Left cardiac atrium (tissue), 4 donors: ENCODE measurements at places on chromosomes 3 and 15.
A peak's percentile ranks its signal among the peaks of the same experiment; 100 is the strongest.

DNA sequence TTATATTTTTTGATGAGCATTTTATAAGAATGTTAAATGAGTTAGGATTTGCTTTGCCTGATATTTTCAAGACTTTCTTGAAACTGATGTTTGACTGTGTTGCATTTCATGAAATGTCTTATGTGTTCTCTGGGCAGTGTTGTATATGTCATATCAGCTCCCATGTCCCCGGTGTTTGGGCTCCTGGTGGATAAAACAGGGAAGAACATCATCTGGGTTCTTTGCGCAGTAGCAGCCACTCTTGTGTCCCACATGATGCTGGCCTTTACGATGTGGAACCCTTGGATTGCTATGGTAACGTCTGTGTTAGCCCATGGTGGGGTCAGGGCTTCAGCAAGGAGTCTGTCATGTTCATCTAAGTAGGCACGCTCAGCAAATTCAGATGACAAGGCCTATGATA is 20.0 kb downstream of the MFSD1 start:
- DNase-seq: no peak

DNA sequence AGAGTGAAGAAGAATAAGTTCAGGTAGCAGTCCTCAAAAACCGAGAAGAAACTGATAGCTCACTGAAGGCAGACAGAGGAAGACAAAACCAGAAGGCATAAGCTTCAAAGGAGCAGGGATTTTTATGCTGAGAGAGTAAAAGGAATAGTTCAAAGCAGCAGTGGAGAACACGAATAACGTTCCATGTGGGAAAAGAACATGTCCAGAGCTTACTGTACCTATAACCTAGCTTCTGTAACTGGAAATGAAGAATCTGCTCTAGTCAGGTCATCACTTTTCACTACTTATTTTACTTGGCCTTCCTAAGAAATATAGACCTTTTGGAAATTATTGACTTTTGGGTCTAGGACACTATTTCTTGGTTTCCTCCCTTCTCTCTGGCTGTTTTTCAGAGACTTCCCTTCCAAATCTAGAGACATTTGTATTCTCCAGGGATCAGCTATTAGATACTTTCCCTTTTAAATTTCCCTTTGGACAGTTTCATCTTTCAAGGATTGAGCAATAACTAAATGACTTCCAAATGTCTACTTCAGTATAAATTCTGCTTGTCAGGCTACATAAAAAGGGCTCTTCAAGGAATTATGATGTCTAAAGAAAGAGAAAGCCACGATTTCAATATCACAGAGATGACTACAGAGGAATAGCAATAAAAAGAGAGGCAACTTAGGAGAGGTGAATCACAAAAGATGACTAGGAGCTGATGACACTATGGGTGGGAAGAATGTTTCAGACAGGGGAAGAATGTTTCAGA is 46.7 kb downstream of the UBE3A start:
- no peak for DNase-seq

- no peak for DNase-seq
Measured at GRCh38 chr3:126900859-126901540, 81.9 kb upstream of the PLXNA1 start.

GRCh38 chr15:63626955-63627354 is 29.8 kb downstream of the FBXL22 start:
- DNase-seq: no peak

DNA sequence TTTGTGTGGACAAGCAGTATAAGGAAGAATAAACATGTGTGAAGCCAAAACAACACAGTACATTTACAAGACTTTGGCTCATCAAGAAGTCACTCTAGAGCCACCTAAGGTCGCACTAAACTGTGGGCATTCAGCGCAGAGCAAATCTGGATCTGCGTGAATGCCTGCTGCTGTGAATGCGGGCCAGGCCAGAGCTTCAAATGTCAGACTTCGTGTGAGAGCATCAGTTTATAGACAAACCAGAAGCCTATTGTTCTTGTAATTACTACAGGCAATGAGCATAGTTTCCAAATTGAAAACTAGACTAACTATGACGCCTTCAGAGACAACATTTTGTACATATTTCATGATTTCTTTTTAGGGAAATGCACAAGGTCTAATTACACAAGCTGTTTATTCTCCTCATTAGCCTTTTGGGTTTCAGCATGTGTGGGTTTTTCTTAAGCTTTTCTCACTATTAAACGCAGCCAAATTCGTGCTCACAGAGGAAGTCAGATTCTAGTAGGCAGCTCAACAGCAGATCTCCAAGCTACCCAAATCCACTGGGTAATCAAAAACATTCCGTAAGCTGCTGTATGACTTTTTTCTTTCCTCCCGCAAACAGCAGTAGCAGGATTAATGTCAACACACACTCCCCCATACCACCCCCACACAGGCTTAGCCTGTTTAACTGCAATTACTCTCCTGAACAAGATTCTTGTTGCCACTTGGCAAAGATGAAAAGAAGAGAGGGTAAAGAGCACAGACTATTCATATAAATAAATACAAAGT is 84.5 kb upstream of the SETMAR start:
- DNase-seq: no peak

GRCh38 chr3:183064475-183064874 is 34.8 kb downstream of the MCCC1 start:
- no peak for DNase-seq

DNA sequence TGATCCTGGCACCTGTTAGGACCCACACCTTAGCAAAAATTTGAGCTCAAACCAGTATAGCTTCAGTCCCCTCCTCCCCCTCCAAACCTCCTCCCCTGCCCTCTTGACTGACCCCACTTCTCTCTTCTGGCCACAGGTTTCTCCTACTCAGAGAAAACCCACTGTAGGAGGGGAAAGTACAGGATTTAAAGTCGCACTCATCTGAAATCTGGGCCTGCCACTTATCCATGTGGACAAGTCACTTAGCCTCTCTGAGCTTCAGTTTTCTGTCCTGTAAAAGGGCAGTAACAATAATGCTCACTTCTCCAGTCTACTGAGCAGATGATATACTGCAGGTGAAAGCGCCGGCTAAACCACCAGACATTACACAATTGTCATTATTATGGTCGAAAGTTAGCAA is 142.7 kb downstream of the MEGF11 start:
- no peak for DNase-seq

- no peak for DNase-seq
Measured at GRCh38 chr15:60626051-60626450, 147.1 kb upstream of the ICE2 start.

GRCh38 chr3:170128259-170128976 is 53.1 kb downstream of the PHC3 start:
- DNase-seq: no peak

DNA sequence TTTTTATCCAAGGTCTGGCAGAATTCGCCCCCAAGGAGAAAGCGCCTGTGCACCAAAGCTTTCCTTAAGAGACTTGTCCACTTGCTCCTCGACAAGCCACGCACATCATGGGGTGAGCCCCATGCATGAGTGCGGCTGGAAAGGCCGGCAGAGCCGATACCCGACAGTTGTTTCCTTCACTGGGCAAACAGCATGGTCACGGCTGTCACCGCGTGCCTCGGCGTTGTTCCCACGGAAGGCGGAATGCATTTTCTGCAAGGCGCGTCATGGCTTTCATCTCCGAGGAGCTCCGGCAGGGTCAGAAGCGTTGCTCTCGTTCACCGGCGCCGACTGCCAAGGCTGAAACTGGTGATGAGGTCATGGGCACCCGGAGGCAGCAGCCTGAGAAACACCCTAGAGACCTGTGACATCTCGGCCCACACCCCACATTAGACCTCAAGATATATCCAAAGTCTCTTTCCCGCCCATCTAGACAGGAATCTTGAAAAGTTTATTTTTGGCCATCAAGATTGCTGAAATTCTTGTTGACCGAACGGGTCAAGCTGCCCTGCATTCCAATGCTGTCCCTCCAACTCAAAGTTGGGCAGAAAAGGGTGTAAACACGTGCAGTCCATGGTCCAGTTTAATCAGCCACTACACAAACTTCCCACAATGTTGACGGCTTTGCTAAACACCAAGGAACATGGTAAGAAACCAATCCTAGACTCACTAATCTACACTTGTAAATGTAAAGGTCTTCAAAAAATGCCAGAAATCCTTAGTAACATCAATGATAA is 604 bp upstream of the TJP1 start:
- peak; percentile 80 for DNase-seq

- DNase-seq: peak; percentile 37
Measured at GRCh38 chr3:61601831-61602230, 40.5 kb downstream of the PTPRG start.

GRCh38 chr15:35304389-35304788 is 219.3 kb upstream of the NANOGP8 start:
- no peak for DNase-seq

DNA sequence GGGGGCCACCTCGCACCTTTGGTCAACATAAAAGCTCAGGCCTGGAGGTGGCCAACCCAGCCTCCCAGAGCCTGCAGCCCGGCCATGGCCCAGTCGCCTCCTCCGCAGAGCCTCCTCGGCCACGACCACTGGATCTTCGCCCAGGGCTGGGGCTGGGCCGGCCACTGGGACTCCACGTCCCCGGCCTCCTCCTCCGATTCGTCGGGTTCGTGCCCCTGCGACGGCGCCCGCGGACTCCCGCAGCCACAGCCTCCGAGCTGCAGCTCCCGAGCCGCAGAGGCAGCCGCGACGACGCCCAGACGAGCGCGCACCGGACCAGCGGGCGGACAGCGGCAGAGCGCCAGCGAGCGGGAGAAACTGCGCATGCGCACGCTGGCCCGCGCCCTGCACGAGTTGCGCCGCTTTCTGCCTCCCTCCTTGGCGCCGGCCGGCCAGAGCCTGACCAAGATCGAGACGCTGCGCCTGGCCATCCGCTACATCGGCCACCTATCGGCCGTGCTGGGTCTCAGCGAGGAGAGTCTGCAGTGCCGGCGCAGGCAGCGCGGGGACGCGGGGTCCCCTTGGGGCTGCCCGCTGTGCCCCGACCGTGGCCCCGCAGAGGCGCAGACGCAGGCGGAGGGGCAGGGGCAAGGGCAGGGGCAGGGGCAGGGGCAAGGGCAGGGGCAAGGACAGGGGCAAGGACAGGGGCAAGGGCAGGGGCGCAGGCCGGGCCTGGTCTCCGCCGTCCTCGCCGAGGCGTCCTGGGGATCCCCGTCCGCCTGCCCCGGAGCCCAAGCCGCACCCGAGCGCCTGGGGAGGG is at the start of gene MESP2:
Gene MESP2 (plus strand): TSS at position 59 of the 799 bp plus-strand sequence. CDS start 26 bp downstream, at position 85.
- peak; percentile 90 for DNase-seq

DNA sequence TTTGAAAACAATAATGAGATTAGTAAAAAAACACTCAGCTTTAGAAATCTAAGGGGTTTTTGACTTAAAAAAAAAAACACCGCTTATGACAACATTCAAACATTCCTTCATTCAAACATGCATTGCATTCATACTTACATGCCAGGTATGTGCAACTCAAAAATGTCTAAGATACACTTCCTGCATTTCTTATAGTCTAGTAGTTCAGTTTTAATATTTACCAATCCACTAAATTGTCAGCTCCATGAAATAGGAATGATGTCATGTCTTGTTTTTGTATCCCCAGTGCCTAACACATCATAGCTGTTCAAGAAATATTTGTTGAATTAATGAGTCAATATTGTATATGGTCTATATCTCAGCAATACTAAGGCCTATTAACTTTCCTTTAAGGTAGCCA is 51.7 kb downstream of the EIF4E3 start:
- no peak for DNase-seq
